ENCODE measurements at places on chromosomes 16 and 17.

DNA sequence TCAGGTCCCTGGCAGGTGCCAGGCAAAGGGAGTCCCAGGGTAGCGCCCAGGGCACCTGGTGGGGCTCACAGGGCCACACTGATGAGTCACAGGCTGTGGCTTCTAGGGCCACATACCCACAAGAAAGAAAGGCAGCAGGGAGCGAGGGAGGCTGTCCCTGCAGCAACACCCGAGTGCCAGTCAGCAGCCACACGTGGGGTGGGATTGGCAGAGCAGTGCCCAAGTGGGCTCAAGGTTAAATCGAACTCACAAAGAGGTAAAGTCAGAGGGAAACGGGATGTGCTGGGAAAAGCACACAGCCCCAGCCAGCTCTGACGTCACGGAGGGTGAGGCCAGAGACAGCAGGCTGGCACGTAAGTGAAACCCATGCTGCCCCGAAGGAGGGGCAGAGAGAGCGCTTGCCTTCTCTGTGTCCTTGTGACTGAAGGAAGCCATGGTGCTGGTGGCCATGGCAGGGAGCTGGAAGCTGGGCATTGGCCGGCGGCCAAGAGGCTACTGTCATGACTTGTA is 33.8 kb downstream of the FA2H start:
- H3K4me1 ChIP-seq: no peaks in the 10 kb centered on the region
- H3K27ac ChIP-seq: no peak overlapping the region
- no peaks in the 10 kb centered on the region for H3K27me3 ChIP-seq
- no peak for DNase-seq

DNA sequence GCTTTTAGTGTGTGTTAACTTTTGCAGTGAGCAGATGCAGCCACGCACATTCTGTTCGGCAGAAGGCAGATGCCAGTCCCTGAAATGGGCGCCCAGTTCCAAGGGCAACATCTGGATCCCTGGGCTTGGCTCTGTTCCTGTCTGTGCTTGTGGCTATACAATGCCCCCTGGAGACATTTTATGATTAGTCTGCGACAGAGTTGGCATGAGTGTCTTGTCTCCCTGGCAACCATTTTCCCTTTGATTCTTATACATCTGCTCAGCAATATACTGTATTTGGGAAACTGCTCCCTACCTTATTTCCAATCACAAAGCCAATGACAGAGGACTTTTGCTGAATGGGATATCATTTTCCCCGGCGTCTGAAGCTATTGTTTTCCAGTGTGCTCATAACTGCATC is 1629.5 kb upstream of the GOT2 start:
- no peak for DNase-seq
- no peak overlapping the region for H3K27ac ChIP-seq
- no peak overlapping the region for H3K4me3 ChIP-seq
- H3K4me1 ChIP-seq: no peaks in the 10 kb centered on the region
- H3K36me3 ChIP-seq: no peaks in the 10 kb centered on the region

- no peak for DNase-seq
- H3K27me3 ChIP-seq: no peaks in the 10 kb centered on the region
- no peak overlapping the region for H3K4me3 ChIP-seq
- H3K36me3 ChIP-seq: no peaks in the 10 kb centered on the region
- H3K27ac ChIP-seq: no peak overlapping the region
Measured at GRCh38 chr16:9437115-9437514, 345.7 kb downstream of the HAPSTR1 start.

DNA sequence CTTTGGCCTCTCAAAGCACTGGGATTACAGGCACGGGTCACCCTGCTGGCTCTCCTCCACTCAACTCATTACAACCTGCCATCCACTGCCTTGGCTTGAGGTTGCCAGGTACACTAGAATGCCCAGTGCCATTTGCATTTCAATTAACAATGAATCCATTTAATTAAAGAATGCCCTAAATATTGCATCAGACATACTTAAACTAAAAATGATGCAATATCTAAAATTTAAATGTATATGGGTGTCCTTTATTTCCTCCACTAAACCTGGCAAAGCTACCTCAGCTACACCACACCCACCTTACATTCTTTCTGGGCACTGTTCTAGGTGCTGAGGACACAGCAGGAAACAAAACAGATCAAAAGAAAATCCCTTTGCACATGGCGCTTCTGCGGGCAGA is 382.2 kb upstream of the ZFHX3 start:
- DNase-seq: no peak
- no peak overlapping the region for H3K4me3 ChIP-seq
- no peaks in the 10 kb centered on the region for H3K36me3 ChIP-seq
- H3K27me3 ChIP-seq: no peaks in the 10 kb centered on the region

GRCh38 chr16:86259499-86259898 is 250.8 kb upstream of the FOXF1 start:
- H3K27me3 ChIP-seq: no peaks in the 10 kb centered on the region
- peak overlapping the region; percentile 44 for H3K27ac ChIP-seq
- H3K4me3 ChIP-seq: no peak overlapping the region
- no peaks in the 10 kb centered on the region for H3K36me3 ChIP-seq
- H3K4me1 ChIP-seq: no peaks in the 10 kb centered on the region
- no peak for DNase-seq
